Stimulated activated CD4-positive, alpha-beta T cell treated with anti-CD3 and anti-CD28 coated beads, Interleukin-4, amount 100 ng/mL, for 24 hours (primary cell): ENCODE measurements at places on chromosomes 5 and 9.
A peak's percentile ranks its signal among the peaks of the same experiment; 100 is the strongest.

GRCh38 chr9:109479822-109480221 is 18.3 kb downstream of the PTPN3 start:
- no peak for DNase-seq

DNA sequence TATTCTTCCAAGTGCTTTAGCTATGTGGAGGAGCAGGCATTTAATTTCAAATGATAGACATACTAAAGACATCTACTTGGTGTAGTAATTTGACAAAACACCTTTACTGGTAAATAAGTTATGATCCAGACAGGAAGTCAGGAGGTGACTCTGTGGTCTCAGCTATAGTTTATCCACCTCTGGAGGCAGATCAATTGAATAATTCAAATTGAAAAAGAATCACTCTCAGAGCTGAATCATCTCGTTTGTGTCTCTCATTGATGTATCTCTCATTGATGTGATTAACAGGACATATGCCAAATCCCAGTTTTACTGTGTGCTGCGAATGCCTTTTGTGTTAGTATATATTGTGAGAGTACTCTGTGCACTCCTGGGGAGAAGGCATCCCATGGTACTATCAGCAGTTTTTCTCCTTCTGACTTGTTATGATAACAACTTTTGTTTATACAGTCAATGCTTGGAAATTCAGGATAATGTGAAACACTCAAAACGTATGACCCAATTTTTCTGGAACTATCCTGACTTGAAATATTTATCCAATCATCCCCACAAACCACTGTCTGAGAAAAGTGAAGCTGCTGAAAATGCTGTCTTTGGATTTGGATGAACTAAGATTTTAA is 48.5 kb upstream of the DAB2 start:
- DNase-seq: no peak

DNA sequence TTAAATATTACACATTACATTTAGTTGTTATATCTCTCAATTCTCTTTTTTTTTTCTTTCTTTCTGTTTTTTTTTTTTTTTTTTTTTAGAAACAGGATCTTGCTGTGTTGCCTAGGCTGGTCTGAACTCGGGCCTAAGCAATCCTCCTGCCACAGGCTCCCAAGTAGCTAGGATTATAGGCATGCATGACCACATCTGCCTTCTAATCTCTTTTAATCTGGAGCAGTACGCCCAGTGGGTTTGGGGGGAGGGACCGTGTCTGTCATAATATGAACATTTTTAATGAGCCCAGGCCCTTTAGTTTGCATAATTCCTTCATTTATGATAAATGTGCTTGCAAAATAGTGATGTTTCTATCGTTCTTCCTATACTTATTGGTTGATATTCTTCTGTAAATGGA is 10.3 kb downstream of the RHOBTB3 start:
- no peak for DNase-seq

- DNase-seq: no peak
Observed at GRCh38 chr9:76200315-76200714, 193.9 kb downstream of the RFK start.

- no peak for DNase-seq
Observed at GRCh38 chr5:5887833-5888232, 465.4 kb downstream of the ICE1 start.

DNA sequence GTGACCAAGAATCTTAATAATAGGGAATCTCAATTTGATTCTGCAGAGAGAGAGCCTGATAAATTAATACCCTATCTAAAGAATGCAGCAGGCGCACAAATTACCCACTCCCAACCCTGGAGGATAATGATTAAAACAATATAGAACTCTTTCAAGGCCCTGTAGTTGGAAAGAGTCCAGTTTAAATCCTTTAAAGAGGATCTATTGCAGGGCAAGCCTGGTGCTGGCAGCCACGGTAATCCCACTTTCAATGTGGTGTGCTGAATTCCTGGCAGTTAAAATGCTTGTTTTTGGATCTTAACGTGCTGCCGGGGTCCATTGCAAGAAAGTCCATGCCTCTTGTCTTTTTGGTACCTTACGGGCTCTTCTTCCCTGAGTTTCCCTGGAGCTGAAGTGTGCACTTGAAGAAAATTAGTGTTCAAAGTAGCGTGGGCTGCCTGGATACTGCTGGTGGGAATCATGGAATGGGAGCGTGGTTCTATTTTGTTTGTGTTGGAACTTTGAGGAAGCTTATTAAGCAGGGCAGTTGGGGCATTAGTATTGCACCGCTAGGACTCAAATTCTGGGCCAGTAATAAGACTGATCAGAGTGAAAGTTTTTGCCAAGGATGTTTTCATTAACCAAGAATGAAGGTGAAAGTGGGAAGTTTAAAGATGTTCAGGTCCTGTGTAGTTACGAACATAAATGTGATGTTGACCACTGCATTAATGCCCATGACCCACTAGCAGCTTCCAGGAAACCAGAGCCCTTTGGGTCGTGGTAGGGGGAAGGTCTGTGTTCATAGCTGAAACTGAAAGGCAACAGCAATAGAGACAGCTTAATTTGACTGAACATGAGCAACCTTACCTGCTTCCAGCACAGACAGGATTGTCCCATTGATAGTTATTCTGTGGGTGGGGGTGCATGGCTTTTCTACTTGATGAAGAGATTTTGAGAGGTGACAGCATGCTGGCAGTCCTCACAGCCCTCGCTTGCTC is 20.8 kb downstream of the MARCHF6 start:
- DNase-seq: no peak

DNA sequence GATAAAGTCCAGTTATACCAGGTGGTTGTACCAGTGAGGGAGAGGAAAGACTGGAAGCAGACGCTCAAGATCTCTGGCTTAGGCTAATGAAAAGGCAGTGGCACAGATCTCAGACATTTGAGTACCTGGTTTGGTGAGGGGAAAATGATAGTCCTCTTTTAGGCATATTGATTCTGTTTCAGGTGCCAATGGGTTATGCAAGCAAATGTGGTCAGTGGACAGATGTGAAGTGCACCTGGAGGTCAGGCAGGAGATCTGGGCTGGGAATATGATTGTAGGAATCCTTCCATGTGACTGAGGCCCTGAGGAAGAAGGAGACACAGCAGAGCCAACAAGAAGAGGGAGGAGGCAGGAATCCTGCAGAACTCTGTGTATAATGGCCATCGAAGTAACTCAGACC is 63.7 kb upstream of the SMARCA2 start:
- no peak for DNase-seq

DNA sequence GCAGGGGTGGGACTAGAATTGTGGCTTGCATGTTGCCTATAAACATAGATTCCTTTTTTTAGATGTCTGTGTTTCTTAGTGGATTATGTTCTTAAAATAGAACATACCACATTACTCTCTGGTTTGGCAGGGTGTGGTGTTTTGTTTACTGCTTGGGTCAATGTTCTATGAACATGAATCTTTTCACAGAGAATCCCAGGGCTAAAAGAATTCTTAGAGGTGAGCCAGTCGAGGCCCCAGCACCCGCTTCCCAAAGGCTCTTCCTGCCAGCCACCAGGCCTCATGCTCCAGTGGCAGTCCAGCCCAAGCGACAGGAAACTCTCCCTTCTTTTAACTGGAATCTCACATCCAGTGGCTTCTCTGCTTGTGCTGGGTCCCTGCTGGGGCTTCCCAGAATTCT is 126.6 kb downstream of the C9orf152 start:
- DNase-seq: no peak

GRCh38 chr9:114296338-114296737 is 26.6 kb upstream of the ORM1 start:
- DNase-seq: no peak

GRCh38 chr5:126857472-126858410 is 80.8 kb downstream of the LMNB1 start:
- no peak for DNase-seq

GRCh38 chr9:104923289-104923688 is 4.7 kb downstream of the ABCA1 start:
- no peak for DNase-seq

DNA sequence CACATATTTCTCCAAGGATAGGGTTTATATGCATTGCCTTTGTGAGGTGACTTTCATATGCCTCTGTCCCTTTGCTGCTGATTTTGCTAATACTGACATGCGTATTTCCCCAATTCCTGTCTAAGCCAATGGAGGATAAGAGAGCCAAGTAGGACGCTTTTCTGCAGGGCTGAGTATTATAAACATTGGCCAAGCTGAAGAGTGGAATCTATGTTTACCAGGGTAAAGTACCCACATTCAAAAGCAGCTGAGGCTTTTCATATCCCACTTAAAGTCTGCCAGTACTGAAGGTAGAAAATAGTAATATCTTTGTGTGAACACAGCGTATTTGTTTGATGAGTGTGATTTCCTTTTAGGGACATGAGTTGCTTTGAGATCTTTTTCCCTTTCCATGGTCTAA is 128.8 kb upstream of the GPR151 start:
- no peak for DNase-seq

DNA sequence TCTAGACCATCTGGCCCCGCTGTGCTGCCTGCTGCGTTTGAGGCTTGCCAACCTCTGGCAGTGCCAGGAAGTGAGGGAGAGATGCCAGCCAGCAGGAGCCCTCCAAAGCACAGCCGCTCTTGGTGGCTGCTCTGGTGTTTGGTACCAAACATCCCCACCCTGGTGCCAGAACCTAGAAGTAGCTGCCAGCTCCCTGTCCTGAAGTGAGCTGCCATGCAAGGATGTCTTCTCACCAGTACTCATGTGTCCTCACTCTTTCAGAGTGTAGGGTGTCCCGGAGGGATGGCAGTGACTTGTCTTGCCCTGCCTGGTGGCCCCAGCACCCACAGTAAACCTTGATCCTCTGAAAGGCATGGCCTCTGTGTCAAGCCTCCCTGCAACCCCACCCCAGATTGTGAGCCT is 43.4 kb downstream of the AMBP start:
- no peak for DNase-seq

- no peak for DNase-seq
Observed at GRCh38 chr5:624118-624950, 12.2 kb downstream of the CEP72 start.

DNA sequence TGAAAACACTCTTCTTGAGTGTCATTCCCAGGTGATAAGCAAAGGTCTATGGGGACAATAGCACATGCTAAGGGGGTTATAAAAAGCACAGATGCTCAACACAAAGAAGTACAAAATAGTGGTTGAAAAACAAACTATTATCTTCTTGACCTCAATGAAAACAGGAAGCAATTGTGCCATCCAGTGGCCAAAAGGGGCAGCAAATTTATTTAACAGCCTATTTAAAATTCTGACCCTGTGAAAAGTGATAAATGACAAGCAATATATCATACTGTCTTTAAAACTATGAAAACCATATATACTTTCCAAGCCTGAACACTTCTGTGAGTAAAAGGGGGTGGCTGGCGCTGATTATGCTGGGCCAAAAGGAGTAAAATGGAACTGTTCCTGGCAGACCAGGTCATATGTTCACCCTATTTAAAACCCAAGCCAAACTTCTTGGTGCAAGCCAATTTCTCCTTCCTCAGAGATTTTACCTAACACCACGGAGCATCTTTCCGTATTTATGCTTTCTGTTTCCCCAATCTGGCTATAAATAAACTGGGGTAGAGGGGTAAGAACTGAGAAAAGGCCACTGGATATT is 29.7 kb downstream of the TEX10 start:
- DNase-seq: peak; percentile 18

DNA sequence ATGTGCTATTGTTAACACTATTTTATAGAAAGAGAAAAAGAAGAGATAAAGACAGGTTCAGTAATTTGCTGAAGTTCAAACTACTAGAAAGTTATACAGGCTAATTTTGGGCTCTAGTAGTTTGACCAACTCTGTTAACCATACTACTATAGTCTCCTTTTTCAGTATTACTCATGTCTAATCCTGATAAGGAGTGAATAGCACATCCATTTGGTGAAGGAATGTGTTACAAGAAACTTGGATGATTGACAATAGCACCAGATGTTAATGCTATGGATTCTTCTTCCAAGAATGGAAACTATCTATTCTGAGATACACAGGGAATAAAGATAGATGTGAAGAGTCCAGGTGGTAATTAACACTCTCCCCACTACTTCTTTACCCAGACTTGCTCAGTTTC is 677.3 kb downstream of the PRELID2 start:
- no peak for DNase-seq

DNA sequence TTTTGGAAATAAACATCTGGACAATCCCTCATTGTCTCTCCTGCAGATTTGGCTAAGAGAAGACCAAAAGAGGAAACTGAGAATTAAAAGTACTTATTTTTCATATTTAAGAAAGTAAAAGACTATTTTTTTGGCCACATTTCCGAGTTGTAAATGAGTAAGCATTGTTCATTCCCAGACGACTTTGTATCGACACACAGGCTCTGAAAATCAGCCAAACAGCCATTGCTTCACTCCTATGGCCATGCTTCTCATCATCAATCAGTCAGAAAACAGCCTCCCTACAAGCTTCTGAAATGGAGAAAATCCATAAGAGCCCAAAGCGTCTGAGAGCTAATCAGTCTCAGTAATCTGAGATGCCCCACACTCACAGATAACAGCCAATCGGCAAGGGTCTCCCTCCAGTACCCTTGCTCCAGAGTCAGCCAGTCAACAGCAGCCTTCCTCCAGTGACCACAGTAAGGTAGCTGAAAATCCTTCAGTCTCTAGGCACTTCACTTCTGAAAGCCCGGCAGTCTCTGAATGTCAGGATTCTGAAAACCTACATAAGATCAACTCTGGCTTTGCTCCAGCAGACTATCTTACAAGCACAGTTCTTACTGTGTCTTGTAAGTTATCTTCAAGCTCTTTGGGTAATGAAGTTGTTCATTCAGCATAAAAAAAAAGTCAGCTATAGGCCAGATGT is 30.9 kb downstream of the CDO1 start:
- no peak for DNase-seq

GRCh38 chr9:133612816-133613215 is 3.6 kb upstream of the FAM163B start:
- DNase-seq: no peak

- no peak for DNase-seq
Observed at GRCh38 chr9:76646249-76646648, 118.0 kb upstream of the PCA3 start.

GRCh38 chr9:70262366-70262765 is 3.6 kb downstream of the SMC5 start:
- no peak for DNase-seq

GRCh38 chr9:80378669-80379293 is 807.0 kb downstream of the TLE4 start:
- DNase-seq: no peak

- DNase-seq: no peak
Observed at GRCh38 chr9:93447655-93448054, 3.8 kb upstream of the FAM120A start.

- no peak for DNase-seq
Observed at GRCh38 chr5:122565331-122565730, 209.5 kb upstream of the SNX2 start.

- DNase-seq: no peak
Observed at GRCh38 chr9:127088724-127089615, 33.5 kb downstream of the ANGPTL2 start.

GRCh38 chr5:53917095-53917494 is 356.7 kb downstream of the NDUFS4 start:
- no peak for DNase-seq

DNA sequence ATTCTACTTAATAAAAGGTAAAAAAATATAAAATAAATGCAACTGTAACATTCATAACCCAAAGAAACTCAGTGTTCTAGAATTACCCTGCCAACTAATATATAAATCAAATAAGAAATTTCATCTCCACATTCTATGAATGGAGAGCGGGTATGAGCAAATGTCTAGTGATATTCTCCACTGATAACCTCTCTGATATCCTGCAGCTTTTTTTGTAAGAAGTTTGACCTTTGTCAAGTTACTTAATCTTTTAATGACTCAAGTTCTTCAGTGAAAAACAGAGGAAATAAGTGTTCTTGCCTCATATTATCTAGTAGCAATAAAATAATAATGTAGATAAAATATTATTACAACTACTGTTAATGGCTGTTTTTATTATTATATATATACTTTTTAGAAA is 1275.6 kb upstream of the CDH9 start:
- no peak for DNase-seq
